SJSA1 (cell line): ENCODE measurements at places on chromosomes 7 and 10. TPM values are rescaled to one million over a fixed set of nuclear protein-coding genes. Genes with fewer than 3 reads are reported as not detected.
A peak's percentile ranks its signal among the peaks of the same experiment; 100 is the strongest.

- DNase-seq = no peak
These were observed 44.2 kb downstream of the TSPAN12 start for GRCh38 chr7:120813546-120814252.

DNA sequence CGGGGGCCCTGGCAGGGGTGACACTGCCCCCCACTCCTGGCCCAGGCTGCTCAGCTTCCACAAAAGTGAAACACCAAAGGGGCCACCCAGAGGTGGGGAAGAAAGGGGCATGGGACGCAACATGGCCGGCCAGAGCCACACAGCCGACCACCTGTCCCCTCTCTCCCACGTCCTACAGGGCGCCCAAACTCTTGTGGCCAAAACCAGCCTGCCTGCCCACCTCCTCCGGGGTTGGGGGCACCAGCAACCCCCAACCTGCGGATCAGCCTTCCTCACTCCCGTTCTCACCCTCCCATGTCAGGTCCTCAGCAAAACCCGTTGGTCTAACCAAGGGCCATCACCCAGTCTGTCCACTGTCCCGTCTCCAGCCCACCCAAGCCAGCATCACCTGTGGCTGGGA, 79.5 kb upstream of the DNAAF5 start:
- DNase-seq = no peak

- no peak for DNase-seq
These were observed 239.4 kb downstream of the C7orf25 start for GRCh38 chr7:42672339-42672999.

DNA sequence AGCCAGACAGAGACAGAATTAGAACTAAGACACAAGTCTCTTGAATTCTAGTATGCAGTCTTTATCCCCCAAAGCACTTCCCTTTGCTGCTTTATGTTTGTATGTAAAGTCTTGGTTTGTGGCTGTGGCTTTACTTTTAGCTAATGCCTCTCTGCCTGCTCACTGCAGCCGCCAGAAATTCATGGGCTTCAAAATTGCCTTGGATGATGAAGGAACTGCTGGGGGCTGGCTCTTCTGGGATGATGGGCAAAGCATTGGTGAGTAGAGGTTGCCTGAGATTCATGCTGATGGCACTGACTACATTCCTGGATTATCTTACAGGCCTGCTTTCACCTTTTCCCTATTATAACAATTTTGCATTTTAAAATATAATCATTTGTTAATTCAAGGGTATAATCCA, 10.9 kb upstream of the MGAM2 start:
- no peak for DNase-seq

DNA sequence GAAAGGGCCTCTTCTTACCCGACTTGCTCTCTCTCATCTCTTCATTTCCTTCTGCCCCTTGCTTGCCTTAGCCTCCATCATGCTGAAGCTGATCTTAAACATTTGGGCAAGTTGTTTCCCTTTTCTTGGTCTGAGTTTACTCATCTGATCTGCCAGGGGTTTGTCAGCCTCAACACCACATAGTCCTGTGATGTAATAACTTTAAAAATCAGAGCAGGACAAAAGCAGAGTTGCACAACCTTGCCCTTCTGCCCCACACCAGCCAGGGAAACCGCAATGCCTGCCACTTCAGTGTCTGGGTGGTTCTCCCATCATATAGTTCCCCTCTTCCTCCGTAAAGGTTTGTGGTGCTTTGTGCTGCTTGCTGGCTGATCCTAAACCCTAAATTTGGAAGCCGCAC, 9.9 kb upstream of the LIPM start:
- no peak for DNase-seq

GRCh38 chr7:27100694-27101170, 1.8 kb downstream of the HOXA2 start:
- no peak for DNase-seq

- no peak for DNase-seq
These were observed 54.1 kb downstream of the CYTH3 start for GRCh38 chr7:6218329-6218728.

DNA sequence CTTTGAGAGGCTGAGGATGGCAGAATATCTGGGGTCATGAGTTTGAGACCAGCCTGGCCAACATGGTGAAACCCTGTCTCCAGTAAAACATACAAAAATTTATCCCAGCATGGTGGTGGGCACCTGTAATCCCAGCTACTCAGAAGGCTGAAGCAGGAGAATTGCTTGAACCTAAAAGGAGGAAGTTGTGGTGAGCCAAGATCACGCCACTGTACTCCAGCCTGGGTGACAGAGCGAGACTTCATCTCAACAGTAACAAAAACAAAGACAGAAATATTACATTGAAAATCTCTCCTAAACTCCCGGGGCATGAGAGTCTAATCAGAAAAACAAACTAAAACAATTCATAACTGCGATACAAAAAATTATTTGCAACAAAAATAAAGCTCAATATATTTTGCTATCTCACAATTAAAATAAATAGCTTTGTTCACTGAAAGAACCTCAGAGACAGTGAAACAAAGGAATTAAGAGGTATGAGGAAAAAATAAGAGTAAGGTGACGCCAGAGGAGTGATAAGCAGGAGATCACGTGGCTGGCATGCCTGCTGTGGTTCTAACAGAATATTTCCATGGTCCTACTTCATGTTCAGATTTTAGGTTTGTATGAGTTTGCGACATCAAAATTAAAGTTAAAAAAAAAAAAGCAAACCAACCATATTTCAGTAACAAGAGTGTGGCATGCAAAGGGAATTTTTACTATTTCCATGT, 527.7 kb upstream of the POM121L12 start:
- DNase-seq = no peak

- no peak for DNase-seq
These were observed 509.9 kb downstream of the PARD3 start for GRCh38 chr10:34305189-34305588.

DNA sequence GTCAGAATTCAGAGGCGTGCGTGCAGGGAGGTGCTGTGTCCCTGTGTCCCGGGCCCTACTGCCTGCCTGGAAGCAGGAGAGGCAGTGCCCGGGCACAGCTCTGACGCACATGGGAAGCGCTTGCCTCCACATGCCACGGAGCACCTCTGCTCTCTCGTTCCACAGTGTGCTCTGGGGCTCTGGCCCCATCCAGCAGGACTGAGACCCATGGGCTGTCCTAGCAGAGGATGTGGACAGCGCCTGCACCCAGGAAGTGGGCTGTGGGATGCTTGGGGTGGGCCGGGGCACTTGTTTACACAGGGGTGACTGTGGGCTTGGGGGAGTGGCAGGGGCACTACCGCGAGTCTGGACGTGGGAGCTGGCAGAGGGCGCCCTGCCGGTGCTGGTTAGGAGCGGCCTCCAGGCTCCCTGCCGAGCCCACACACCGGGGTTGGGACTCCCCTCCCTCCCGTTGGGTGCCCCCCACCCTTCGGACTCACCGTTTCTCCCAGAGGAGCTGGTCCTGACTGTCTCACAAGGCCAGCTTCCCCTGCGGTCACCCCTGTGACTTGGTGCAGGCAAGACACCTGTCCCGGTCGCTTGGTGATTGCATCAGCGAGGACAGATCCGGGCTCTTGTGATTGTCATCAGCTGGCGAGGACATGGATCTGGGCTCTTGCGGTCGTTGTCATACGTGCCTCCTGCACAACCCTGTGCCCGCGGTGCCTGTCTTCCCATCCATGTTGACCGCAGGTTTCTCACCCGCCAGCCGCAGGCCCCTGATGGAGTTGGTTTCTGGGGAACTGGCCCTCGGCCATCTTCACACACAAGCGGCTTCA, 83.1 kb downstream of the NKX6-2 start:
- DNase-seq = no peak

GRCh38 chr10:38027986-38028385, 17.5 kb downstream of the ZNF33A start:
- no peak for DNase-seq

DNA sequence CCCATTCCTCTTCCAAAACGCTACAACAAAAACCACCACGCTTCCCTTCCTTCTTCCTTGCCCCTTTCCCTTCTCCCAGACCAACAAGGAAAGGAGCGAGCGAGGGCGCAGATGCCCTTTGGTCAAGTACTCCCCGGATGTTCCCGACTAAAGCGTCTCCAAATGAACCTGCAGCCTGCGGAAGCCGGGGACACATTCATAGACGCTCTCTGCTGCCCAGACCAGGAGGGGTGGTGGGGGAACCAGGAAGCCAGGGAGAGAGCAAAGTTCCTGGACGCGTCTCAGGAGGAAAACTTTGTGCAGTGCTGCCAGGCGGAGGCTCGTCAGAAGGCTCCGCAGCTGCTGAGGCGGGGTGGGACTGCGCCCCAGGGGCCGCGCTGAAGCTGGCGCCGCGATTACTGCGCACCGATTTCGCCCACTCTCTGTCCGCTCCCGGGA, 754 bp downstream of the SEMA3D start:
- no peak for DNase-seq

DNA sequence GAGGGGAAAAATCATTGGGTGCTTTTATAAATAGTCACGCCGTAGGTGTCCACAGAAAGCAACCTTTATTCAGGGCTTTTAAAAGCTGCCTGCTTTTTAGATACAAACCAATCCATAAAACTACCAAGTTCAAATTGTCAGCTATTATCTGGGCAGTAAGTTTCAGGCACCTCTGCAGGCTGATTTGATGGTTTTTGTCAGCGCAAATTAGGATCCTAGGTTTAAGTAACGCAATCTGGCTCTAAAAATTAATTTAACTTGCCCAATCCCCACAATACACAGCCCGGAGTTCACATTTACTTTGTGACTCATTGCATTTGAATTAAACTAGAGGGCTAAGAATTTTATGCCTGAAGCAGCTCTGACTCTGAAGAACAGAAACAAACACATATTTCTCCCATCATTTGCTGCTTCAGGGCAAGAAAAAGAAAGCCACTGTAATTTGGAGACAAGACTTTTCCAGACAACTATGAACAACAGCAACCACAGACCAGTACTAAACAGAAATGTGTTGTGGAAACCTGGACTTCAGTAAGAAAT, 43.3 kb downstream of the NRP1 start:
- DNase-seq = peak; percentile 47

GRCh38 chr7:105674200-105674920, 93.1 kb upstream of the EFCAB10 start:
- no peak for DNase-seq

- no peak for DNase-seq
These were observed 135.0 kb downstream of the GATA3 start for GRCh38 chr10:8189458-8189857.

GRCh38 chr7:3974329-3974728, 673.3 kb downstream of the SDK1 start:
- DNase-seq = no peak

- DNase-seq = no peak
These were observed 106.0 kb downstream of the SPAG6 start for GRCh38 chr10:22451346-22451745.

- DNase-seq = peak; percentile 30
These were observed 11.6 kb downstream of the PDLIM1 start for GRCh38 chr10:95279042-95279820.

- no peak for DNase-seq
These were observed 23.9 kb downstream of the COL13A1 start for GRCh38 chr10:69825604-69826003.

DNA sequence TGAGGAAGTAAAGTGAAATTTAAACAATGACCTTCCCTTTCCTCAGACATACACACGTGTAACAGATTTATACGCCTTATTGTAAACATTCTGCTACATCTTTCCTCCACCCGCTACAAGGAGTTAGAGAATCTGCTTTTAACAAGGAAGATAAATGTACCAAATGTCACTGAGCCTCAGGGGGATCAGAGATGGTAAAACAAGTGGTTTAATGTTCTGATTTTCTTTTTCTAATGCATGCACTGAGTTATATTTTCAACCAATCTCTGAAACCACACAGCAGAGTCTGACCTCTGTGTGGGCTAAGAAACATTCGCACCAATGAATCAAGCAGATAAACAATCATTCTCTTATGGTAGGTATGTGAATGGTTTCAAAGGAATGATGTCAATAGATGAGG, 599.5 kb downstream of the ARL4A start:
- DNase-seq = no peak

DNA sequence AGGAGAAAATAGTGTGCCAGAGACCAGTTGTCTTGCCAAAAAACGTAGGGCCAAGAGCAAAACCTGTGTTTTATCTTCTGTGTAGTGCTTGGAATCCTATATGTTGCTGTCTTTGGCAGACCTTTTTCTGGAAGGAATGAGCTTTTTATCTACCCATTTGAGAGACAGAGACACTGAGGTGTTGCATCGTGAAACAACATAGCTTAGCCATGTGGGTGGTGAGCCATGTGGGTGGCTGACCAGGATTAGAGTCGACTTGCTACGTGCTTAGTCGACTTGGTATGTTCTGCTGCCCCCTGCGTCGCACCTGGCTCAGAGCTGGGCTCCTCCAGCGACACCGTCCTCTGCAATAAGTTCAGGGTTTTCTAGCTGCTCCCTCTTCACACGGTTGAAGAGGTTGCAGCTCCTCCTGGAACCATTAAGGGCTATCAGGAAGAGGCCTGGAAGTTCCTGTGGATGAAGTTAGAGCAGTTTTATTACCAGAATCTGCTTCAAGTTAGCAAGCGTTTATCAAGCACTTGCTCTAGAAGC, 175.8 kb downstream of the SH2D4B start:
- DNase-seq = no peak

DNA sequence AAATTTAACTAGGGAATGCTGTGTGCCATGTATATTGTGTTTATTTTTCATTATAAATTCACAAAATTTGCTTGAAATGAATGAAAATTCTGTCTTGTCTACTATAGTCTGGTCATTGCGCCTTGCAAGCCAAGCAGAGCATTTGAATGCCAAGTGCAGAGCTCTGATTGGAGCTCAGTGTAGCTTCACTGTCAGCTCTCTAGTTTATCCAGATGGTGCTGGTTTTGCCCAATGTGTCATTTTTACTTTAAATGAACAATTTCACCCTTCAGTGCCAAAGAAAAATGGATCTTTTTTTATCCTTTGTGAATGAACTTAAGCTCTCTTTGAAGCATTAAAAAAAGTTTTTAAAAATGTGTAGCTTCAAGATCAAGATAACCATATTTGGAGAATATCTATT, 225.6 kb upstream of the CACNA2D1 start:
- DNase-seq = no peak

DNA sequence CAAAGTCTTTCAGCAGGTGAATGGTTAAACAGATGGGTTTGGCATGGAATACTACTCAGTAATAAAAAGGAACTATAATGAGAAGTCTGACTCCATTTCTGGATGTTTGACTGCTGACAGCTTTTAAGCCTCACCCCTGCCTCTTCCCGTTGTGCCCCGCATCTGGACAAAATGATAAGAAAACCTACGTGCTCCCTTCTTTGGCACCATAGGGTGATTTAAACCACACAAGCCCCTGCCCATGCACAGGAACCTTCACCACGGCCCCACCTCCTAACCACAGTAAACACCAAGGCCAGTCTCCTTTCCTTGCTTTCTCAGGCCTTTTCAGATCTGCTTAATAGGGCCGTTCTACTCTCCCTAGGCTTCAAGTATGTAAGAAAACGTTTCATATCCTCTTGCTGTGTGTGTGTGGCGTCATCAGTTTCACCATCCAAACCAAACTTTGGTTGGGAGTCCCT, 47.1 kb upstream of the UBN2 start:
- no peak for DNase-seq

- DNase-seq = peak; percentile 37
These were observed 54.5 kb downstream of the COL1A2 start for GRCh38 chr7:94449151-94449725.

CCDC201 gene
- not detected in 2 replicates for total RNA-seq

MACROH2A2 gene
- 42.5 and 45.5 TPM in 2 replicates for total RNA-seq

FAM241B gene
- total RNA-seq = 0.16 TPM in 1 of 2 replicates, not detected in the other

OPN1SW gene
- not detected in 2 replicates for total RNA-seq

PLXDC2 gene
- total RNA-seq = 0.38 and 0.66 TPM in 2 replicates

SPDYE9 gene
- not detected in 2 replicates for total RNA-seq

INA gene
- 0.42 and 1.7 TPM in 2 replicates for total RNA-seq

CHN2 gene
- total RNA-seq = 0.21 TPM in 1 of 2 replicates, not detected in the other

UMAD1 gene
- 19.3 and 19.5 TPM in 2 replicates for total RNA-seq

MMD2 gene
- total RNA-seq = not detected in 2 replicates

TEX36 gene
- total RNA-seq = not detected in 2 replicates

FGFBP3 gene
- total RNA-seq = not detected in 2 replicates

PILRA gene
- total RNA-seq = 0.18 and 1.7 TPM in 2 replicates

SKIDA1 gene
- total RNA-seq = 0.72 and 1.7 TPM in 2 replicates

TTYH3 gene
- 24.3 and 25.2 TPM in 2 replicates for total RNA-seq
